Fibroblast of skin of right quadriceps (primary cell): ENCODE measurements at places on chromosomes 1 and 21.

DNA sequence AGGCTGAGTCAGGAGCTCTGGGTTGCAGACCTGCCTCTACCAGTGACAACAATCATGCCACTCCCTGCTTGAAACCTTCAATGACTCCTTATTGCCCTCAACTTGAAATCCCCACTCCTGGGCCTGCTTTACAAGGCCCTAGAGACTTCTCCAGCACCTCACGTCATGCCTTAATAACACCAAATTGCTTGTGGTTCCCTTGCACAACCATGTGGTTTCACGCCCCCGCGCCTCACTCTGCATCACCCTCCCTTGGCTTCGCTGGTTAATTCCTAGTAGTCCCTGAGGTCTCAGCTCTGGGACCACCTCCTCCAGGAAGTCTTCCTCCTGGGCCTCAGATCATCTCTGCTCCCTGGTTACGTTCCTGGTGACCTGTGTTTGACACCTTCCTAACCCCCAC is 33.0 kb downstream of the EPHA2 start:
- peak; percentile 96 for DNase-seq

- DNase-seq, result no peak
These were observed 40.1 kb upstream of the KLHDC7A start for GRCh38 chr1:18440385-18441226.

- DNase-seq, result no peak
These were observed 65.9 kb downstream of the SLC37A1 start for GRCh38 chr21:42579456-42580075.

GRCh38 chr1:54741531-54741930 is 22.8 kb downstream of the PARS2 start:
- no peak for DNase-seq

DNA sequence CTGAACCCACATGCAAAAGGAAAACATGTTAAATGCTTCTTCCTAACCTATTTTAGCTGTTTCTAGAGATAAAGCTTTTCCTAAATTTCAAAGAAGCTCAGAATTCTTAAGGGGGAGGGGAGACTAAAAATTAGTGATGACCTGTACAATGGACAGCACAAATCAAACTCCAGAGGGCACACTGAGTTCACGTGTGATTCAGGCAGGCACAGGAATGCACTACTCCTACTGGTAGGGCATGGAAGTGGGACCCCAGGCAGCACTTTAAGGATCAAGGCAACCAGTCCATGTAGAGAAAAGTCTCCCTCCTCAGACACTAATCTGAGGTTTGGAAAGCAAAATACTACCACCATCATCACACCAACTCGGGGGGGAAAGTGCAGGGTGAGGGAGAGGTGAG is 31.3 kb upstream of the CLCA4 start:
- DNase-seq, result no peak

DNA sequence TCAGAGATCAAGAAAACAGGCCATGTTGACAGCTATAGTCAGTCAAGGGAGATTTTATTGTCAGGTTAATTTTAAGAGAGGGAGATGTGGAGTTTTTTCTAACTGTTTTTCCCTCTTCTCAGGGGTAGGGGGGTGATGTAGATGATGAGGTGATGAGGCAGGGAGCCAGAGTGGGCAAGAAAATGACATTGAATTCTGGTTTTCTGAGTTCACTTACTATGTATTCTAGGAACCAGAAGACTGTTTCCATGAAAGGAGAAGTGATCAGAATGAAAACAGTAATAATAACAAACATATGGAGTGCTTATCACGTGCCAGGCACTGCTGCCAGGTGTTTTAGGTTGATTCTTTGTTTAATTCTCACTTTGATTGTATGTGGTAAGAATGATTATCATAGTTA is 40.2 kb downstream of the CASQ2 start:
- DNase-seq, result no peak
